ENCODE measurements at places on chromosomes 7 and 10.

GRCh38 chr7:38306914-38307313, 33.5 kb upstream of the TARP start:
- DNase-seq: no peak

DNA sequence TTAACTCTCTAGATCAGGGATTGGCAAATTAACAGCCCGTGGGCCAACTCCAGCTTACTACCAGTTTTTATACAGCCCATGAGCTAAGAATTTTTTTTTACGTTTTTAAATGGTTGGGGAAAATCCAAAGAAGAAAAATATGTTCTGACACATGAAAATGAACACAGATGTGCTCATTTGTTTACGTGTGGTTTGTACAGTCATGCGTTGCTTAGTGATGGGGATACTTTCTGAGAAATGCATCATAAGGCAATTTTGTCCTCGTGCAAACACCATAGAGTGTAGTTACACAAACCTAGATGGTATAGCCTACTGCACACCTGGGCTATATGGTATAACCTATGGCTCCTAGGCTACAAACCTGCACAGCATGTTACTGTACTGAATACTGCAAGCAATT, 8.3 kb upstream of the SMKR1 start:
- peak; percentile 75 for DNase-seq

- DNase-seq: no peak
Measured at GRCh38 chr10:91391920-91392319, 18.2 kb upstream of the HECTD2 start.

GRCh38 chr10:75137533-75138438, 26.3 kb downstream of the SAMD8 start:
- DNase-seq: peak; percentile 81

GRCh38 chr7:116512520-116513188, 12.2 kb upstream of the CAV1 start:
- DNase-seq: peak; percentile 76

DNA sequence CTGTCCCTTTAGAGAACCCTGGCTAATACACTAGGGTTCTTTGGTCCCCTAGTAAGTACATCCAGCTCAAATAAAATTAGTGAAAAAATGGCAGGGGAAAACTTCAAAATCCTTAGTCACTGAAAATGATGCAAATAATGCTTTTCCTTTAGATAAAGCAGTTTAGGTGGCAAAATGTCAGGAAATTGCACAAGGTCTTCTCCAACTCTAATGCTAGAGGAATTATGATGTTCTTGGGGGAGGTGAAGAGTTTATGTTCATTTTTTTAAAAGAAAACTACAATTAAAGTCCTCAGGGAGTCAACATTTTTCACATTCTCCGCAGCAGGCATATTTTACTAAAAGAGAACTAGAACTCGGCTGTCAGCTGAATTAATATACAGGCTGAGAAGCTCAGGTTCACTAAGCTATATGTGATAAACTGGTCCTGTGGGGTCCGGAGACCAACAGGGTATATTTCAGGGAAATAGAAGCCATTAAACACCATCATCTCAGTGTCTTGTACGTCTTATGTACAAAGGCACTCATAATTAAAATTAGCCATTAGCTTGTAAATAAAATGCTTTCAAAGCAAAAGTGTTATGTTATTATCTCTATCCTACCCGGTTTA, 1164.7 kb upstream of the AUTS2 start:
- peak; percentile 91 for DNase-seq

DNA sequence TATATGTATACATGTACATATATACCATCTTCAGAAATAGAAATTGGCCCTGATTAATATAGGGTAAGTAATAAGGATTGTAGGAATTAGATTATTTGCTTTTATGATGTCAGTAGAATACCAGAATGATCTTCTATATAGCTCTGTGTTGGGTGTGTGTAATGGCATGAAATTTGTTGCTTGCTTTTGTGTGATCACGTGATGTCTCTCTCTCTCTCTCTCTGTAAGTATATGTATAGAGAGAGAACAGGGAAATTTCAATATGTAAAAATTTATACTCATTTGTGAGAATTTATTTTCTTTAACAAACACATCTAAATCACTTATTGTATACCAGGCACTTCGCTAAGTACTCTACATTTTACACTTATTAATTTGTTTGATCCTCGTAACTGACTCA, 272.7 kb downstream of the BICC1 start:
- DNase-seq: no peak

GRCh38 chr7:43879477-43879876, 10.2 kb upstream of the MRPS24 start:
- DNase-seq: peak; percentile 57

- DNase-seq: peak; percentile 71
Measured at GRCh38 chr10:3720228-3721019, 64.6 kb downstream of the KLF6 start.

DNA sequence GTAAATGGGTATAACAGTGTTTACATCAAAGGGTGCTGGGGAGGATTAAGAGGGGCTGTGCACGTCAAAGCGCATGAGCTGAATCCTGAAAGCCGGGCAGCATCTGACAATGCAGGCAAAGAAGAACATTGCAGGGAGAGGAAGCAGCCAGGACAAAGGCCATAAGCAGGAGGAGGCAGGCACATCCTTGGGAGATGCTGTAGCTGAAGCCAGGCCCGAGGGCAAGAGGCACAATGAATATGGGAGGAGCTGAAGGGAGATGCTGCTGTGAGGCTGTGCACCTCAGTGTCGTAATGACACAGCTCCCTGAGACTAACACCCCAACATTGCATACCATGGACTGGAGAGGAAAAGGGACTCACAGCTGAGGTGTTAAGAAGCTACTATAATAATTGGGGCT, 129.2 kb downstream of the BTAF1 start:
- no peak for DNase-seq

DNA sequence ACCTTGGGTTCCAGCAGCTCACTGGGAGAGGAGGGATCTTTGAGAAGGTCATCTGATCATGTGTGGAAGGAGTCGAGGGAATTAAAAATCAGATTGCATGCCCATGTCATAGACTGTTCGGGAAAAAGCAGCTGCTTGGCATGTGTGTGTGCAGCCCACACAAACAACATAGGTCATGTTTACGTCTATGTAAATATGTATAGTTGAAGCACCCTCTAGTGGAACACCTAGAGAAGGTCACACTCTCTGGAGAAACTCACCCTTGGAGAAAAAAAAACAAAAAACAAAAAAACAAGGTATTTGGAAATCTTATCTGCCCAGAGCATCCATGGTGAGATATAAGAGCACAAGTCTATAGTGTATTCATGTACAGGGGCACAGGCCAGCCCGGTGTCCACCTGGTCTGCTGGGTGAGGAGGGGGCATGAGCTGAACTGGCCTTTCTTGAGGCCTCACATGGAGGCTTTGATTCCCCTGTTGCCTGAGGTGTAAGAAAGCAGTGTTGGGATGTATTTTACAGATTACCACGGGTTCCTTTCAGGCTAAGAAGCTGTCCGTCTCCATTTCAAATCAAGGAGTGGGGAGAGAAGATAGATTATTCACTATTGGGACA, 98.0 kb downstream of the NPY start:
- DNase-seq: peak; percentile 28

- no peak for DNase-seq
Measured at GRCh38 chr10:110045772-110046171, 38.0 kb downstream of the ADD3 start.

GRCh38 chr10:92200564-92200963, 90.3 kb downstream of the CPEB3 start:
- no peak for DNase-seq

DNA sequence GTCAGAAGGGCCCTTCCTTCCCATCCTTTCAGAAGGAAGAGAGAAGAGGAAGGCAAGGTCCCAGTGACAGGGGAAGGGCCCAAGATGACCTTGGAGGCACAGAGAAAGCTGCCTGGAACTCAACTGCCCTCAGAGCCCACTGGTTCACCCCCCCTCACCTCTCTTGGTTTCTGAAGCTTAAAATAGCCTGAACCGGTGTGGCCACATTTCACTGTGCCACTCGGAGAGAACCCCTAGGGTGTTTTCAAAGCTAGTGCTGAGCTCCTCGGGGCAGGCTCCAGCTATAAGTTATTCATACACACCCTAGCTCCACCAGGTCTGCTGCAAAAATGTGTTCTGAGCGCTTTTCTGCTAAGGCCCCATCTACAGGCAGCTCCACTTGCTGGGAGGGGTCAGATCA, 60.9 kb upstream of the ADRB1 start:
- DNase-seq: no peak

DNA sequence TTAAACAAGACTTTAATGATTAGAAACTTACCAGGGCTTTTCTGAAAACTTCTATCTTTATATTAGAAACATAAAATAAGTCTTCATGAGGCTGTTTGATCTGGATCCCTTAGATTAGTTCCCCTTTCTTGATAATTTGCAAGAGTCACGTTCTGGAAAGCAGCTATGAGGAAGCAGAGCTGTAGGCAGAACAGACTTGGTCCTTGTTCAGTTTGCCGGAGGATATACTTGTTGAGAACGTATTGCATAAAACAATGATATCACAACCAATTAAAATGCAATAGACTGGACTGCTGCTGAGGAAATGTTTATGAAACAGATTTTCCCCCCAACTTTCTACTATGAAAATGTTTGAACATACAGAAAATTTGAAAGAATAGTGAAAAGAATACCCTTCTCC, 2.8 kb downstream of the SAMD9L start:
- DNase-seq: no peak

- no peak for DNase-seq
Measured at GRCh38 chr7:99128076-99128950, 15.6 kb downstream of the SMURF1 start.

DNA sequence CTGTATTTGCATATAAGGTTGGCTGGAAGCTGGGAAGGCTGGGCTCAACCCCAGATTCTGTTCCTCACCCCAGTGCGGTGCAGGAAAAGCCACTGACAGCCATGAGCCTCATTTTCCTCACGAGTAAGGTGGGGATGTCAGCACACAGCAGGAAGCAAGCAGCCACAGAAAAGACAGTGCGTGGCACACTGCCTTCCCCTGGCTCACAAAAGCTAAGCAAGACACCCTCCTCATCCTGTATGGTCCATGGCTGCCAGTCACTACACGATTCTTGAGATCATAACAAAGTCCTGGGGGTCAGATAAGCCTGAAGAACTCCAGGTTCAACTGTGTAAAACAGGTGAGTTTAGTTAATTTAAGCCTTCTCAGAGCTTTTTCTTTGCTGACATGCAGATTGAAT, 28.9 kb upstream of the DDC start:
- DNase-seq: no peak

- no peak for DNase-seq
Measured at GRCh38 chr10:32326119-32326518, 20.8 kb downstream of the EPC1 start.

- DNase-seq: no peak
Measured at GRCh38 chr10:82477776-82478175, 602.8 kb downstream of the NRG3 start.

DNA sequence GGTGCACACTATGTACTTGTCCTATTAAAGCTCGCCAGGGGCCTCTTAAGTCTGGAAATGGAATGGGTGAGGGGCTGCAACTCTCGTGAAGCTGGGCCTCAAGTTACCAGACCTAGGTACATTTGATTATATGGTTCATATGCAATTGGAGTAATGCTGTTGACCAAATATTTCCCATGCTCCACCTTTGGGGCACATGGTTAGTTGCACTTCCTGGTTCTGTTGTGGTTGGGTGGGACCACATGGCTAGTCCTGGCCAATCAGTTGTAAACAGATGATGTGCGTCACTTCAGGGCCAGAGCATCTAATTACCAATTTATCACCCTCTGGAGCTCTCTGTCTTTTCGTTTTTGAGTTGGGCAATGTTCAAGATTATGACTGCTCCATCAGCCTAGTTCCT, 39.5 kb upstream of the OPN4 start:
- DNase-seq: no peak

Measured in fibroblast of upper back skin (primary cell).